ENCODE measurements at places on chromosomes 7 and 10.

- peak; percentile 73 for DNase-seq
Measured at GRCh38 chr10:13587391-13587790, 626 bp downstream of the PRPF18 start.

- DNase-seq: no peak
Measured at GRCh38 chr10:71457908-71458307, 61.2 kb downstream of the CDH23 start.

GRCh38 chr7:15874774-15875173 lies 188.3 kb upstream of the MEOX2 start:
- no peak for DNase-seq

DNA sequence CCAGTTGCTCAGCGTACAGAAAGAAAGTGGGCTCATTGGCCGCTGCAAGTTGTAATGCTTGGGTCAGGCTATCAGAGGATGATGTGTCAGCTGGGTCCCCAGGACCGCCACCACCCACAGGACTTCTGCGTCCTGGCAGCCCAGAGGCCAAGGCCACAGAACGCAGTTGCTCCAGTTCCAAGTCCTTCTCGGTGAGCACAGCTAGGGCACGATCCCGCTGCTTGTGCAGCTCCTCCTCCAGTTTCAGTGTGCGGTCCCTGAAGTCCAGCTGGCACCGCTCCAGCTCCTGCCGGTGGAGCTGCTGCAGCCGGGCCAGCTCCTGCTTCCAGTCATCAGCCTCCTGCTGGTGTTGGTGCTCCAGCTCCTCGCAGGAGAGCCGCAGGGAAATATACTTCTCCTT lies 3.0 kb downstream of the GCC1 start:
- no peak for DNase-seq

- DNase-seq: no peak
Measured at GRCh38 chr7:134356421-134356936, 39.7 kb upstream of the SLC35B4 start.

DNA sequence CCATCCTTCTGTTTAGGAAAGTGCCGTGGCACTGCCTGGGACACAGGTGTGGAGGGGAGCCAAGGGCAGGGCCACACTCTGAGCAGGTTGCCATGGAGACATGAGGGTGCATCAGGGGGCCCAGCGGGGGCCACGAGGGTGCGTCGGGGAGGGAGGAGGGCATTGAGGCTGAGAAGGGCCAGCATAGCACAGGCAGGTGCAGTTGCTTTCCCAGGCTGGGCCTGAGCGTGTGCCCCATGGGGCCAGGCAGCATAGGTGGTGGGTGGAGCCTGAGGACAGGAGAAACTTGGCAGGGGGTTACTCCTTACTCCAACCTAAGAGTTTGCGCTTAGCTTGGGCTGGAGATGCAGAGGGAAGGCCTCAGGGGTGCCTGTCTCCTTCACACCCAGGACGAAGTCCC lies 15.2 kb downstream of the YKT6 start:
- no peak for DNase-seq

DNA sequence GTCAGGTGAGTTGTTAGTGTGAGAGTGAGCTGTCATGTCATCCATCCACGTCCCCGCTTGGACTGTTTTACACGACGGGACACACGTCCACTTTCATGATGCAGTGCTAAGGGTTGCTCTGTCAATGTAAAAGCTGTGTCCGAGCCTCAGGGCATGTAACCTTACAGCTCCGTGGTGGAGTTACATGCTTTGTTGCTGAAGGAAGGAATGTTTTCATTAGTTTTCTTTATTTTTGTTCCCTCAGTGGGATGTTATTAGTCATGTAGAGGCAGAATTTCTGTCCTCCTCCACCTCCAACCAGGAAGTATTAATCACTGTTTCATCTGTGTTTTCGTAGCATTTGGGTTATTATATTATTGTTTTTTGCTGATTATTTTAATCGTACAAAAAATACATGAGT lies 88.6 kb downstream of the NRG3 start:
- DNase-seq: no peak

GRCh38 chr10:122120008-122120744 lies 131.2 kb downstream of the TACC2 start:
- DNase-seq: no peak

DNA sequence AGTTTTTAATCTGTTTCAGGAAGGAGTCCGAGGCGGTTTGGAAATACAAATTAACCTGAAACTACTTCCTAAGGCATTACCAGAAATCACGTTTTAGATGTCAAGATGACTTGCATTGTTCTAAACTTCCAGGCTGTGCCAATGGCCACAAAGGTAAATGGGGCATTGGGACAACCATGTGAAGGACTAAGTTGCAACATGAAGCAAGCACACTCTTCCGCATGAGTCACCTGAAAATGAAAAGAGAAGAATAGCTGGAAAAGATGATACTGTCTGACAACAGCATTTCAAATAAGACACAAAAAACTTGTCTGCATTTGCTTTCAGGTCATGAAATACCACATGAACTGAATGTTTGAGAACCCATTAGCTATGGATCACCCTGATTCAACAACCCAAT lies 262.1 kb downstream of the AHR start:
- no peak for DNase-seq

- DNase-seq: peak; percentile 48
Measured at GRCh38 chr10:22319547-22319979, 1.3 kb upstream of the BMI1 start.

DNA sequence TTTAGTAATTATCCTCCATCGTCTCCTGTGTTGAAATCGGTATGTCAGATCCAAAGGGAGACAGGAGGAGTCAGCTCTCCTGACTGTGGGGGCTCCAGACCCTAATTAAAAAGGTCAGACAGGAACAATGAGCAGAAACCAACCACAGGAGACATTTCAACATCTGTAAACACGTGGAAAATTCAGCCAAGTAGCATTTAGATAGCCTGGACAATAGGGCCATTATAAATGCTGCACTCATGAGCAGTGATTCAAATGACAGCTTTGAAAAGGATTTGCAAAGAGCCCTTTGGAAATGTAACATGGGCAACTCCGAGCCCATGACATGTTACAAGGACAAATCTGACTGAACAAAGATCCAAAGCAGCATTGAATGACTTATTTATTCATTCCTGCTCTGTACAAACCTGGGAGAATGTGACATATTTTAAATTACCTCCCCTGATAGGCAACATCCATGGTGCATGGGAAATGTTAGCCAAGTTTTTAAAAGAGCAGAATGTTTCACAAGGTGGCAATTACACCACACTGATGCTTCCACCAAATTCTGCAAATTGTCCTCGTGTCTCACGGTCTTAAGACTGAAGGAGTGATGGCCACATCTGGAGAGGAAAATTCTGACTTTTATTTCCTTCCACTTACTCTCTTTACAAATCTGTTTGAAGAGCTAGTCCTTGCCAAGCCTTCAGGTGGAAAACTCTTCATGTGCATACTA lies 113.3 kb upstream of the KMT2E start:
- no peak for DNase-seq

DNA sequence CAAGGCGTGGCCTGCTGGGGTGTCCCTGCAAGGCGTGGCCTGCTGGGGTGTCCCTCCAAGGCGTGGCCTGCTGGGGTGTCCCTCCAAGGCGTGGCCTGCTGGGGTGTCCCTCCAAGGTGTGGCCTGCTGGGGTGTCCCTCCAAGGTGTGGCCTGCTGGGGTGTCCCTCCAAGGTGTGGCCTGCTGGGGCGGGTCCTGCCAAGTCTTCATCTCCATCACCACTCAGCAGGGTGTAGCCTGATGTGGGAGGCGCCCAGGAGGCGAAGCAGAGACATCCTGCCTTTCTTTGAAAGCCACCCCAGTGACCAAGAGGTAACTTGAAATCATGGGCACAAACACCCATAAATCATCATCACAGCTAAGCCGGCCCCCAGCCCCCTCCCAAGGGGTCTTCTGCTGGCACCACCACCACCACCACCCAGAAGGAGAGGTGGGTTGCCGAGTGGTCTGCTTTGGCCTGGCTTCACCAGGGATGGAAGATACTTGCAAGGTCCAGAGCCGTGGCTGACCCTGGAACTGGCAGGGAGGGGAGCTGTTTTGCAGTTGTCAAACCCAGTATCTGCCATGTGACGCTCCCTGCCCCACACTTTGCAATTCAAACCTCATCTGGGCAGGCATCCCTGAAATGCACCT lies 190.6 kb downstream of the EBF3 start:
- no peak for DNase-seq

- no peak for DNase-seq
Measured at GRCh38 chr10:5631936-5632335, 34.5 kb downstream of the ASB13 start.

- no peak for DNase-seq
Measured at GRCh38 chr7:74430961-74431466, 22.7 kb upstream of the GTF2IRD1 start.

DNA sequence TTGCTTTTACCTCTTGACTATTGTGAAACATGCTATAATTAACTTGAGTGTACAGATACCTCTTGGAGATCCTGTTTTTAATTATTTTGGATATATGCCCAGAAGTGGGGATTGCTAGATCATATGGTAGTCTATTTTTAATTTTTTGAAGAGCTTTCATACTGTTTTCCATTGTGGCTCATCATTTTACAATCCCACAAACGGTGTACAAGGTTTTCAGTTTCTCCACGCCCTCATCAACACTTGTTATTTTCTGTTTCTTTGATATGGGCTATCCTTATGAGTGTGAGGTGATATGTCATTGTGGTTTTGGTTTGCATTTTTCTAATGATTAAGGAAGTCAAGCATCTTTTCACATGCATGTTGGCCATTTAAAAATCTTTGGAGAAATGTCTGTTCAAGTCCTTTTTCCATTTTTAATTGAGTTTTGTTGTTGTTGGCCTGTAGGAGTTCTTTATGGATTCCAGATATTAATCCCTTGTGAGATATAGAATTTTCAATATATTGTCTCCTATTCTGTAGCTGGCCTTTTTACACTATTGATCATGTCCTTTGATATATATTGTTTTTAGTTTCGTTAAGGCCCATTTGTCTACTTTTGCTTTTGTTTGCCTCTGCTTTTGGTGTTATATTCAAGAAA lies 7.5 kb downstream of the AGK start:
- DNase-seq: peak; percentile 79

DNA sequence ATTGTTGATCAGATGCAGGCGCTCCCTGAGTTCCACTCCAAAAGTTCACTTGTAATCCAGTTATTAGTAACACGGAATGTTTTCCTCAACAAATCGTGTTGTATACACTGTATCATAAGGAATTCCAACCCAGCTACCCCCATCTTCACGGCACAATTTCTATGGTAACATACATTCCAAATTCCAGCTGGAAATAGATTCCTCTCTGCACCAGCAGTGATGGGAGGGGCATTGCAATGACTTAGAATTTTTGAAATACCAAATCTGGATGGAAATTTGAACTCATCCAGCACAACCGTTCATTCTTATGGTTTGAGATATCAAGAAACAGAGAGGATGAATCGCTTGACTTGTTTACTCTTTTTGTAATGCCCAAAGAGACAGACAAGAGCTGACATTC lies 38.9 kb upstream of the RHEB start:
- no peak for DNase-seq

DNA sequence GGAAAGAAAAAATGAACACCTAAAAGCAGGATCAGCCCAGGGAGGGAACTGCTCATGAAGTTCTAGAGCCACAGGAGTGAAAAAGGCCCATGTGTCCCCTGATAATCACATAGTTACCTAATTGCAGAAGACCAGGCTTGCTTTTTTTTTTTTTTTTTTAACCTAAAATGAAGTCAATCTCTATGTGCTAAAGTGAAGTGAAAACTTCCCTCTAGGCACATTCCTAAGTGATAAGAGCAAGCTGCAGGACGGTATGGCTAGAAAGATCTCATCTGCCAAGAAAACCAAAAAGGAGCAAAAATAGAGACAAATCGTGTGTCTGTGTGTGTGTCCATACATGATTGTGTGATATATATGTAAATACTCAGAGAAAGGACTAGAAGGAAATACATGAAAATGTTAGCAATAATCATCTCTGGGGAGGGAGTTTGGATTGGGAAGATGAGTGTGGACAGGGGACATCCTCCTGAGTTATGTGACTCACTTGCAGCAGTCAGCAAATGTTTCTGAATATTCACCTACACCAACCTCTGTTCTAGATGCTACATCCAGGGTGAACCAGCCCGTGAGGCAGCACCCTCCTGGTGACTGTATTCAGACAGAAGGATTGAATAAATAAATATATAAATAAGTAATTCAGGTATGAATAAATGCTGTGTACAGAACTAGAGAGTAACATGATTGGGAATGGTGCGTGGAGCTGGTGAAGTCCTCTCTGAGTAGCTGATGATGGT lies 76.4 kb downstream of the C10orf90 start:
- DNase-seq: no peak
